ENCODE measurements at places on chromosomes 5 and 9.

GRCh38 chr9:3732077-3733038 lies 206.6 kb upstream of the RFX3 start:
- DNase-seq: peak; percentile 68

DNA sequence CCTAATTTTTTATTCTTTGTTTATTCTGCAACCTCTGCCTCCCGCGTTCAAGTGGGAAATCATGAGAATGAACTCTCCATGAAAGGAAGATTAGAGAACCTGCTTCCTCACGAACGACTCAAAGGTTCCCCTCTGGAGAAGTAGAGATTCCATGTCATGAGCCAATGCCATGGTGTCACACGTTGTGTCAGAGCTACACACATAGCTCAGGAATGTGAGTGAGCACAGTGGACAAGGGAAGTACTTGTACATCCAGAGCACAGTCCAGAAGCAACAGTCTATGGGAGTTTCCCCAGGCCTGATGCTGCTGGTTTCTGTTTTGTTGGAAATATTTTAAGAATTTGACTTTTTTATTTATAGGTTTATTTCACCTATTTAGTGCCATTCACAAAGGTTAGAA lies 26.8 kb upstream of the PPP2CA start:
- DNase-seq: peak; percentile 73

- no peak for DNase-seq
Measured at GRCh38 chr5:58066557-58066956, 393.3 kb downstream of the PLK2 start.

GRCh38 chr5:664343-664993 lies 28.7 kb downstream of the TPPP start:
- no peak for DNase-seq

GRCh38 chr5:172487671-172488070 lies 33.3 kb upstream of the SH3PXD2B start:
- DNase-seq: no peak

DNA sequence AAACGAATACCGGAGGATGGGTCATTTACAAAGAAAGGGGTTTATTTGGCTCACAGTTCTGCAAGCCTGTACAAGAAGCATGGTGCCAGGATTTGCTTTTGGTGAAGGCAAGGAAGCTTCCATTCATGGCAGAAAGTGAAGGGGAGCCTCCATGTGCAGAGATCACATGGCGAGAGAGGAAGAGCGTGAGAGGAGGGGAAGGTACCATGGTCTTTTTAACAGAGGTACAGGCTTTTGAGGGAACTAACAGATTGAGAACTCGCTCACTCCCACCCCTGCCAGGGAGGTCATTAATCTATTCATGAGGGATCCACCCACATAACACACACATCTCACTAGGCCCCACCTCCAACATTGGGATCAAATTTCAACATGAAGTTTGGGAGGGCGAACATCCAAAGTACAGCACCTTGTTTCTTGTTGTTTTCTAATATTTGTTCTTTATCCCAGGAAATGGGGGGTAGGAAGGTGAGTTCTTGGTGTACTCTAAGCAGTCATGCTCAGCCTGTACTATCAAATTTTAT lies 18.5 kb downstream of the TMC1 start:
- no peak for DNase-seq

GRCh38 chr5:55900068-55900467 lies 48.9 kb downstream of the IL31RA start:
- DNase-seq: no peak

DNA sequence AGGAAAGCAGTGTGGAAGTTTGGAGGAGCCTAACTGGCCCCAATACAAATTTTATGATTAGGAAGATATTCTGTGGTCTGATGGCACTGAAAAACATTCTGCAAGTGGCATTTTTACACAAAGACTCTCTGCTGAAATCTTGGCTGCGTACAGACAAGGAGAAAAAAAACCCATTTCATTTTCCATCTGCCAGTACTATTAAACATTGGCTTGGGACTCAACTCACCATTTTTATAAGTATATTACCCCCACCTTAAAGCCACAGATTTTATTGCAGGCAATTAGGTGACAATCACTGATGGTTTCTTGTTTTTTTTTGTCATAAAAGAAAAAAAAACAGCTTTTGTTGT lies 206.9 kb downstream of the PTTG1 start:
- DNase-seq: no peak

Measured in GM04503 (cell line).